Inflammatory macrophage treated with lipopolysaccharide for 1 hour (primary cell): ENCODE measurements at places on chromosomes 2 and 18.

- DNase-seq: no peak
Measured at GRCh38 chr2:15170070-15170775, 390.9 kb downstream of the NBAS start.

DNA sequence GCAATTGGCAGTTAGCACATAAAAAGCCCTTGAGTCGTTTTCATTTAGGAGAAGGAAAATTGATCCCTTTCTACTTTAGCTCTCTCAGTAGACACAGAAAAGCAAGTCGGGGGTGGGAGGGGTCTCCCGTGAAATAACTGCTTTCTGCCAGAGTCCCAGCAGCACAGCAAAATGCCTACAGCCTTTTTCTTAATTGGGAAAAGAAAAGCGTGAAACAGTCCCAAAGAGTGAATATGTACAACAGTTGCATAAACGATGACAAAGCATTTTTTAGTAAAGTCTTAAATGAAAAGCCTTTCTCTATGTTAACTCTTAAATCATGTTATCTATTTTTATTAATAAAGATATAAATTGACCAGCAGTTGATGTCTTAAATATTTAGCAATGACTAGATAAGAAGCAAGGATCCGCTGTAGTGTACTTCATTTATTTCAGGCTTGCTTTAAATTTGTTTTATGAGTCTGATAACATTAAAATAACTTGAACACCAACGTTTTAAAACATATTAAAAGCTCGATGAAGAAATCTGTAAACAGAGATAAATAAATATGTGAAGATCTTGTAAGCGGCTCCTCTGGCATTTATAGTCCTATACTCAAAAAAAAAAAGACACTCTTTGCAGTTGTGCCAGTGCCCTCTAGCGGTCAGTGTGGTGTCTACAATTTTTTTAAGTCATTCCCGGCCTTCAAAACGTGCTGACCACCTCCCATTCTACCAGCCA is 42.3 kb upstream of the ATIC start:
- DNase-seq: peak; percentile 83

DNA sequence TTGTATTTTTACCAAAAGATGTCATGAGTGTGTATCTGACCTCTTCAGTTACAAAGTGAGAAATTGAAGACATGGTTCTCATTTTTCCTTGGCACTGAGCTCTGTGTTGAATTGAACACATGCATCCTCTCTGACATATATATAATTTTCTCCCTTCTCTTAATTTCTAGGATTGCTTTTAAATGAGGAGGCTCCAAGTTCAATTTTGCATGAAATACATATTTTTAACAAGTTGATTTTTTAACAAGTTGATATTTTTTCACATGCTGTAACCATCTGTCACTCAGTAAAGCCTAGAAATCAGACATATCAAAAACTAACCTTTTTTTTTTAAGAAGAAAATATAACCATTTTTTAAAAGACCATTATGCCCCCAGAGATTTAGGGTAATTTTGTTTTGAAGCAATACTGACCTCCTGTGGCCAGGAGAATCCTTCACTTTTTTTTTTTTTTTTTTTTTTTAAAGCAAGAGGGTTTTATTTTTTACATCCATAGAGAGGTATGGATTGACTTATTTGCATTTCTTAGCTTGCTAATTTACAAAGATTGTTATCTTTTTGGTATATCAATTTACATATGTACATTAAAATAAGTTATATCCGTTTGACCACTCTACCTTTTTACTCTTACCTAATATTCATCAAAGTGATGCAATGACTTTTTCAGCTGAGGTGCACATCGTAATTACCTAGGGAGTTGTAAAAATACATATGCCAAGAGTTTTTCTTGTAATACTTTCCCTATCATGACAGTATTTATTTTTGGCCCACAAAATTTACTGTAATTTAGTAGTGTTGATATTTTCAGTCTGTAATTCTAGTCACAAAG is 161.8 kb downstream of the SOCS6 start:
- DNase-seq: no peak

- DNase-seq: peak; percentile 92
Measured at GRCh38 chr2:227407591-227408151, 19.9 kb upstream of the SCYGR1 start.

GRCh38 chr2:185074156-185074555 is 475.8 kb downstream of the ZNF804A start:
- DNase-seq: no peak

GRCh38 chr2:46549166-46549844 is 69.9 kb downstream of the TMEM247 start:
- no peak for DNase-seq

- DNase-seq: no peak
Measured at GRCh38 chr2:71244302-71244660, 17.4 kb upstream of the PAIP2B start.

- DNase-seq: peak; percentile 8
Measured at GRCh38 chr2:221572821-221573429, 821 bp upstream of the EPHA4 start.

GRCh38 chr2:176637486-176638166 is 368.4 kb downstream of the MTX2 start:
- DNase-seq: peak; percentile 49

DNA sequence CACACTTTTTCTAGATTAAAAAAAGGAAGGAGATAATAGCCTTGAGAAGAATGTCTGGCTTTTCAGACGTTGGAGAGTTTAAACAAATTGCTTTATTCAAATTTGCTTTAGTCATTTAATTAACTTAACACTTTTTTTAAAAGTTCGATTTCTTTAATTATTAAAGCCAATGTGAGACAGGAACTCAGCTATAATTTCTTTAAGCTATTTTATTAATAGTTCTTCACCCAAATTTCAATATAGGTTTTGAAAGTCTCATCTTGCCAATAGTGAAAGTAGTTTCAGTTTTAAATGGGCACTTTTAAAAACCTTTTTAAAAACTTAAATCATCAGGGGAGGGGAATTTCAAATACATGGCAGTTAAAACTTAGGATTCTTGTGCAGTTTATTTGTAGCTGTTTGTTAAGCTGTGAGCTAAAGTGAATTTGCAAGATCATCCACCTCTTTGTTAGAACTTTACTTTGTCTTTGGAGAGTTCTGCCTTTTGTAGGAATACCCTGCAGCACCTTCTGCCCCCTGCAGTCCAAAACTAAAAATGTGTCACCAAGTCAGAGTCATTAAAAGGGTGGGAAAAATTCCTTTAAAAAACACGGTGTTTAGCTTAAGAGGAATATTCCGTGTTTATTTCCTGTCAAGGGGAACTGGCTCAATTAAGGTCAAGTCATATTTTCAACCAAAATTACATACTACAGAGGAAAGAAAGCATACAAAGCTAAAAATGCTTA is 4.6 kb downstream of the TGIF1 start:
- peak; percentile 64 for DNase-seq

GRCh38 chr2:3780477-3781402 is 77.4 kb downstream of the DCDC2C start:
- peak; percentile 29 for DNase-seq

GRCh38 chr18:8423051-8423557 is 186.1 kb upstream of the RAB12 start:
- no peak for DNase-seq

GRCh38 chr2:60555783-60556139 is 2.3 kb upstream of the BCL11A start:
- DNase-seq: no peak

DNA sequence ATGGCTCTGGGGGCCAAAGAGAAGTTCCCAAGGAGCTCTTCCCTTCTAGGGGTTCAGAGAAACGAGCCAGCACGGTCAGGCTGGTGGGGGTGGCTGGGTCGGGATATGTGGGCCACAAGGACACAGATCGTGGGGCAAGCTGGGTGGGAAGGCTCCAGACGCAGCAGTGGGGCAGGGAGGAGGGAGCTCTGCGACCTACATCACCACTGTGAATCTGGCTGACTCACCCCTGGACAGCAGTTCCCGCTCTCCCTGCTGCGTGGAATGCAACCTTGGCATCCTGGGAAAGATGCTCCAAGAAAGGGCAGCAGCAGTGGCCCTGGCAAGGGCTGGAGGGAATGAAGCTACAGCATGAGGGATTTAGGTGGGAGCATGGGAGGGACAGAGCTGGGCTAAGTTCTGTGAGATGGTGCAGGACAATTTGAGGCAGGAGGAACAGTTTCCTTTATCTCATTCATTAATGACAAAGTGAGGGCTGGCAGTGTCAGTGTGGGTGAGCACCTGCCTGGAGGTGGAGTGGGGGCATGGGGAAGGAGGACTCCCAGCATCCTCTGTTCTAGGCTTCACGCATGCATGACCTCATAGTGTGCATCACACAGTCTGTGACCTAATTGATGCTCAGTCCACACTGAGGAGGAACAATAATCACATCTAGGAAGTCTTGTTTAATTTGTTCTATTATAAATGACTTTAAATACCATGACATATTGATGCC is 25.0 kb downstream of the CELF4 start:
- no peak for DNase-seq

DNA sequence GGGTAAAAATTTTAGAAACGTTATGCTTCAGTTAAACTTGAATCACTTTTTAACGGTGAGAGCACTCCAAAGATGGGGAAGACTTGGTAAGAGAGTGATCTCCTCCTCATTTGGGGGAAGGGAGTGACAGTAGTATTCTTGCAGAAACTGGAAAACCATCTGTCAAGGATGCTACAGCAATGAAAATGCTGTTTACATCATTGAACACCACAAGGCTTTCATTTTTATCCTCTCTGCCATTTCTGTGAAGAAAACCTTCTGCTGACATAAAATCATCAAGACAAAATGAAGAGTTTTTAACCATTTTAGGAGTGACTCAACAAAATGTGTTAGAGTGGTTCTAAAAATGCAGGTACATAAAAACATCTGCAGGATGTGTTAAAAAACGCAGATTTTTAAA is 38.1 kb downstream of the CDH2 start:
- no peak for DNase-seq

GRCh38 chr2:231680285-231680991 is 27.9 kb upstream of the PTMA start:
- DNase-seq: no peak

- peak; percentile 81 for DNase-seq
Measured at GRCh38 chr2:179410552-179411356, 146.1 kb upstream of the SESTD1 start.

- DNase-seq: no peak
Measured at GRCh38 chr2:225463449-225463848, 63.9 kb downstream of the NYAP2 start.

DNA sequence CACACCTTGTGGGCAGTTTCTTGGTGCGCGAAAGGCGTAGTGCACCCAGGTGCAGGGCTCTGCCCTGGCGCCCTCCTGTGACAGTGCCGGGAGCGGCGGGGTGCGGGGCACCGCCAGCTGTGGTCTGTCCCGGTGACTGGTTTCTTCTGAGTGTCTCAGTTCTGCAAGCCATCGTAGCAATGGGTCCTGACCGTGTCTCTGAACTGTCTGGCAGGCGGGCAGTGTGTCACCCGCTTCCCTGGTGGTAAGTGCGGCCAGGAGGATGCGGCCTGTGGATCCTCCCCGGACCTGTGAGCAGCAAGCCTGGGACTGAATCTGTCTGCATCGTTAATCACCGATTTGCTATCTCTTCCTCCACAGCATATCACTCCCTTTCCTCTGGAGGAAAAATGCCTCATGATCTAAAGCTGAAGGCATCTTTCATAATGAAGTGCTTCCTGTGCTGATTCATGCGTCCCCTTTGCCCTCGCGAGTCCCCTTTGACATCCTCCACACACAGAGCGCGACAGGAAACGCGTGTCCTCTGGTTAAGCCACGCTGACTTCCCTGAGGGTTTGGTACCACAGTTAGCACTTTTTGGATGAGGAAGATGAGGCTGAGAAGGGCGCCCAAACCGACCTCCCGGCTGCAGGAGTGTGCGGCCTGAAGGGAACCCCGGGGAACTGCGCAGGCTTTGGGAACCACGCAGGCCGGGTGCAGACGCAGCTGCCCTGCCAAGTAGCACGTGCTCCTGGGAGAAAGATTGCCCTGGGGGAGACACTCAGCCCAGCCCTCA is 416.0 kb upstream of the HS6ST1 start:
- peak; percentile 88 for DNase-seq

GRCh38 chr2:241563981-241564595 is 5.5 kb downstream of the BOK start:
- DNase-seq: no peak

GRCh38 chr2:42328148-42328833 is 32.7 kb downstream of the COX7A2L start:
- no peak for DNase-seq

DNA sequence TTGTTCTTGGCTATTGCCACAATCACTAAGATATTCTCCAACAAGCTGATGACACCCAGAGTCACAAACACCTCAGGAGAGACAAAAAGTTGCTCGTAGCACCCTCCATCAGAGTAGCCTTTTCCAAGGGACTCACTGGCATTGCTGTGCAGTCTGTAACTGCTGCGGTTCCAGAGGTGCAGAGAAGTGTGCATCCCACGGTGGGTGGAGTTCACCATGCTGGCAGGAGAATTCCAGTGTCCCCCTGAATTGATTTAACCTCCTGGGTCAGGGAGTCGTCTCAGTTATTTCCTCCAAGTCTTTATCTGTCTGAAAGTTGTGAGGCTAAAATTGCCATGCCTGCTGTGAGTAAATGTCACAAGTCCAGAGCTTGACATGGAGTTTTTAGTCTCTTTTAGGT is 443 bp downstream of the MC4R start:
- DNase-seq: no peak

GRCh38 chr2:178029342-178029741 is 43.2 kb downstream of the PDE11A start:
- no peak for DNase-seq

DNA sequence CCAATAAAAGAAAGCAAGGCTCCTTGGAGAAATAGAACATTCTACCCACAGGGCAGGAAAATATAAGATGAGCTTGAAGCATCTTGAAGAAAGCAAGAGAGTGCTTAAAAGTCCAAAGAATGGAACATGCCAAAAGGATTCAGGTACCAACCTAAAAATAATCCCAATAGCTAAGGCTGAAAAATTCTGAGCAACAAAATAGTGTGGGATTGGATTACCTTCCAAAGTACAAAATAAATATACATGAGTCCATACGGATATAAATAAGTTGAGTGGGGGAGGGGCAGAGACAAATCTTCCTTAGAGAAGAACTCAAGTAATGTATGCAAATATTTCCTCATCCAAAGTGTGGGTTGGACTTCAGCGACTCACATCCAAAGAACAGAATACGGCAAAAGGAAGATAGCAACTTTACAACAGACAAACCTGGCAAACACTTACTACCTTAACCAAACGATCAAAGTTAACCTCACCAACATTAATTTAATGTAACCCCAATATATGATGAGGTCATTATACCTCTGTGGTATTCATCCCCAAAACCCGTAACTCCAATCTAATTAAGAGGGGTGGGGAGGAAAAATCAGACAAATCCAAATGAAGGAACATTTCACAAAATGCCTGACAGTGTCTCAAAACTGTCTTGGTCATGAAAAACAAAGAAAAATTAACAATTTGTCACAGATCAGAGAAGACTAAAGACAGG is 26.9 kb downstream of the MEMO1 start:
- DNase-seq: no peak

DNA sequence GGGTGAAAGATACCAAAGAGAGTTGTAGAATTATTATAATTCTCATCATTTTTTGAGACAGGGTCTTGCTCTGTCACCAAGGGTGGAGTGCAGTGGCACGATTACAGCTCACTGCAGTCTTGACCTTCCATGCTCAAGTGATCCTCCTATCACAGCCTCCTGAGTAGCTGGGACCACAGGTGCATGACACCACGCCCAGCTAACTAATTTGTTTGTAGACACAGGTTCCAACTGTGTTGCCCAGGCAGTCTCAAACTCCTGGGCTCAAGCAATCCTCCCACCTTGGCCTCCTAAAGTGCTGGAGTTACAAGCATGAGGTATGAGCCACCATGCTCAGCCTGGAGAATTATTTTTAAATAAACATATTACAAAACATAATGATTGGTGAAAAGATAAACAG is 92.8 kb upstream of the MSH6 start:
- no peak for DNase-seq
